Fibroblast of villous mesenchyme (primary cell): ENCODE measurements at places on chromosomes 2 and 18. TPM values are rescaled to one million over a fixed set of nuclear protein-coding genes. Genes with fewer than 3 reads are reported as not detected.

Gene AMER3
- total RNA-seq = not detected in 2 replicates

DNA sequence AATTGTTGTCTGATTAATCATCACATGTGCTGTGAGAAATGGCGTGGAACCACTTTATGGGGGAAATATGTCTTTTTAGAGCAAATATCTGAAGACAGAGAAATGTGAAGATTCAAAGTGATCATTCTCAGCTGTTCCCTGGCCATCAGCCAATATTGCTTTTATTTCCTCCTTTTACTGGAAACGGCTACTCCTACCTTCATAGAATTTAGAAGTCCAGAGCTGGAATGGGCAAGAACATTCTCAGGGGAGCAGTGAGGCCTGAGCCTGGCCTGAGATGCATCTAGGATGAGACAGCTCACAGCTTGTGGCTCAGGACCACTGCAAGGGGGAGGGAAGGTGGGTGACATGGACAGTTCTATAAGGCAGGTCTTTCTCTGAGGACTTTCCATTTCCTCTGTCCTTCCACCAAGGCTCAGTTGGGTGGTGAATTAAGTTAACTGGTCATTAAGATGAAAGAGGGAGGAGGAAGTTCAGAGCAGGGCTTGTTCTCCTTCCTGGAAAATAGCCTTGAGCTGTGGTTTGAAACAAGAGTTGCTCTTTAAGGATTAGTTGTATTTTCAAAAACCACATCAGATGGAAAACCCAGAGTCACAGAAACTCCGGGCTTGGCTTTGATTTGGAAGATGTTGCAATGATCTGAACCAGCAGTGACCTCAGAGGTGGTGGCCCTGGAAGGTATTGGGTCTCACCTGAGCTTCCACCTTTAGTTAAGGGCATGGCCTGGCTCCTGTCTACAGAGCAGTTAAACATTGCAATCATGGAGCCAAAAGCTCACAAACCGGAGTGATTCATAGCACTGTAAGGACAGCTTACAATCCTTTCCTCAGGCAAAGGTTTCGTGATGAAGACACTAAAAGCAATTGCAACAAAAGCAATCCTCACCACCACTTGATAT, 144.3 kb downstream of the VAPA start:
- peak; percentile 89 for DNase-seq

- no peak for DNase-seq
Measured at GRCh38 chr2:23378496-23378895, 6.5 kb upstream of the KLHL29 start.

GRCh38 chr2:64354857-64355680, 98.9 kb upstream of the LGALSL start:
- peak; percentile 19 for DNase-seq
